ENCODE measurements at places on chromosomes 3 and 15. TPM values are rescaled to one million over a fixed set of nuclear protein-coding genes. Genes with fewer than 3 reads are reported as not detected.

DNA sequence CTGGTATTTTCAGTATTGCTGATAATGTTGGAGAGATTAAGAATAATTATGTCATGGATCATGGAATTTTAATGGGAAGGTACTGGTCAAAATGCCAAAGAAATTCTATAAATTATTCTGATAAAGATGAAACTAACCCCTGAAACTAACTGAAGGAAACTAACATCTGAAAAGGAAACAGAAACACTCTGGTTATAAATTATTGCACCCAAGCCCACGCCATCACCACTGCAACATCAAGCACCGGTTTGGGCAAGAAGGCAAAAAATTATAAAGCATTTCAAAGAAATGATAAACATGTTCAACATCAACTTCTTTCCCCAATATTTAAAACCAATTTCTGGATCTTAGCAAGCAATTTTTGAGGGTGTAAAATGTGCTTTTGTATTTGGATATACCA lies 372.5 kb downstream of the TBC1D5 start:
- DNase-seq = no peak

RHOV gene
- not detected for total RNA-seq

ISLR2 gene
- 0.20 TPM for total RNA-seq

GOLGA8K gene
- 0.68 TPM for total RNA-seq
